Uterine smooth muscle cell (primary cell): ENCODE measurements at places on chromosomes 5 and 9. TPM values are rescaled to one million over a fixed set of nuclear protein-coding genes. Genes with fewer than 3 reads are reported as not detected.

Gene NIPAL4
- total RNA-seq, result 0.33 and 0.87 TPM in 2 replicates

Gene GDA
- total RNA-seq, result 0.11 TPM in 1 of 2 replicates, not detected in the other

Gene STOML2
- total RNA-seq, result 227 and 303 TPM in 2 replicates

Gene TSSK1B
- 0.11 and 0.12 TPM in 2 replicates for total RNA-seq

Gene FAM153A
- 0.62 TPM in 1 of 2 replicates, not detected in the other for total RNA-seq

Gene IL4
- total RNA-seq, result not detected in 2 replicates

Gene SARDH
- total RNA-seq, result 4.2 and 13.7 TPM in 2 replicates

Gene C5orf46
- not detected in 2 replicates for total RNA-seq

Gene NDFIP1
- 58.1 and 60.4 TPM in 2 replicates for total RNA-seq

Gene LCN12
- total RNA-seq, result 0.12 TPM in 1 of 2 replicates, not detected in the other

Gene RHOBTB3
- total RNA-seq, result 220 and 313 TPM in 2 replicates

Gene SPIN1
- 134 and 174 TPM in 2 replicates for total RNA-seq

Gene RNF224
- total RNA-seq, result 0.11 TPM in 1 of 2 replicates, not detected in the other

Gene PTPRD
- 8.9 and 13.2 TPM in 2 replicates for total RNA-seq

Gene C5orf58
- total RNA-seq, result not detected in 2 replicates

Gene PCA3
- total RNA-seq, result under 0.01 TPM in 2 replicates

Gene SPATA6L
- 0.22 and 1.1 TPM in 2 replicates for total RNA-seq

Gene N4BP3
- 0.89 and 1.1 TPM in 2 replicates for total RNA-seq

Gene MYOT
- not detected in 2 replicates for total RNA-seq

Gene SCGB3A2
- not detected in 2 replicates for total RNA-seq

Gene CCNJL
- 0.11 and 0.12 TPM in 2 replicates for total RNA-seq

Gene ACOT12
- total RNA-seq, result 0.37 and 0.89 TPM in 2 replicates

Gene MED27
- 12.1 and 23.7 TPM in 2 replicates for total RNA-seq

Gene DIRAS2
- 0.11 and 1.4 TPM in 2 replicates for total RNA-seq

Gene MAN2A1
- 99.5 and 112 TPM in 2 replicates for total RNA-seq

Gene MLANA
- not detected in 2 replicates for total RNA-seq

Gene CDH9
- not detected in 2 replicates for total RNA-seq

Gene CNOT6
- 11.7 and 14.8 TPM in 2 replicates for total RNA-seq

Gene FBP1
- total RNA-seq, result not detected in 2 replicates

Gene SH3TC2
- total RNA-seq, result 1.5 and 4.8 TPM in 2 replicates

Gene NFIB
- 6.3 and 7.5 TPM in 2 replicates for total RNA-seq

Gene FOXD4L3
- total RNA-seq, result not detected in 2 replicates

Gene MACIR
- 28.1 and 82.0 TPM in 2 replicates for total RNA-seq

Gene CLIC3
- total RNA-seq, result 0.55 and 3.0 TPM in 2 replicates

Gene ZNF462
- total RNA-seq, result 14.7 and 16.6 TPM in 2 replicates

Gene CDC14B
- total RNA-seq, result 9.2 and 16.6 TPM in 2 replicates

Gene SPATA31C1
- not detected in 2 replicates for total RNA-seq

Gene HABP4
- total RNA-seq, result 26.0 and 26.7 TPM in 2 replicates

Gene P4HA2
- 282 and 471 TPM in 2 replicates for total RNA-seq

Gene HAPLN1
- 0.11 and 0.37 TPM in 2 replicates for total RNA-seq

Gene WDR38
- total RNA-seq, result 0.11 TPM in 1 of 2 replicates, not detected in the other

Gene ARID3C
- total RNA-seq, result 0.12 and 0.22 TPM in 2 replicates

Gene GPR150
- 0.12 and 0.33 TPM in 2 replicates for total RNA-seq

Gene PCDHGB5
- total RNA-seq, result 16.2 and 25.0 TPM in 2 replicates

Gene CD274
- 10.5 and 17.7 TPM in 2 replicates for total RNA-seq

Gene IRX1
- total RNA-seq, result not detected in 2 replicates

Gene MORN5
- total RNA-seq, result 0.33 TPM in 1 of 2 replicates, not detected in the other

Gene EIF4EBP3
- 0.77 and 1.1 TPM in 2 replicates for total RNA-seq

Gene CARTPT
- total RNA-seq, result not detected in 2 replicates

Gene C9
- total RNA-seq, result 0.55 and 1.1 TPM in 2 replicates

Gene LECT2
- not detected in 2 replicates for total RNA-seq

Gene TMEM161B
- total RNA-seq, result 20.6 and 22.6 TPM in 2 replicates

Gene SLC34A1
- total RNA-seq, result not detected in 2 replicates
